ENCODE measurements at places on chromosomes 6 and 20.
A peak's percentile ranks its signal among the peaks of the same experiment; 100 is the strongest.

DNA sequence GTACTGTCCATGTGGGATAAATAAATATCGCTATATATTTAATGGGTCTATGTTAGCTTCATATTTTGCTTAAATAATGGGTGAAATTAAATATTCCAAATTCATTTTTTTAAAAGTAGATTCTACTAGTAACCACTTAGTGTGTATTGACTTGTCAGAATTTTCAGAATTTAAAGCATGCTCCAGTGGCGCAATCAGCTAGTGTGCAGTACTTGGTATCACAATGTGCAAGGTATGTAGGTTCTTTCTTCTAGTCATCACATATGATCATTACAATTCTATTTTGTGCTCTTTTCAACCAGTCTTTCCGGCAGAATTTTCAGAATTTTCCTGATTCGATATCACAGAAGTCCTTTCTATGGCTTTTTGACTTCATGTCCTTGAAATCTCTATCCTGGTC is 32.6 kb downstream of the PDE7B start:
- no peak for DNase-seq

- DNase-seq: no peak
Observed at GRCh38 chr6:42572523-42572922, 8.7 kb downstream of the UBR2 start.

DNA sequence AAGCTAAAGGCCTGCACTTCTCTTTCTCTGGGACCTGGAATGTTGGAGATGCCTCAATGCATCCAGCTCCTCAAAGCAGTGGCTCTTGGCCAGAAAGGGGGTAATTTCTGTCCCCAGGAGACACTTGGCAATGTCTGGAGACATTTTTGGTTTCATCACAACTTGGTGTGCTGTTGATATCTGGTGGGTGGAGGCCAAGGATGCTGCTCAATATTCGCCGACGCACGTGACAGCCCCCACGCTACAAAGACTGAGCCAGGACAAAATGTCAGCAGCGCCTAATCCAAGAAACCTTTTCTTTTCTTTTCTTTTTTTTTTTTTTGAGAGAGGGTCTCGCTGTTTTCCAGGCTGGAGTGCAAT is 79.8 kb downstream of the SULF2 start:
- DNase-seq: no peak

GRCh38 chr6:1605004-1605892 is 4.5 kb upstream of the FOXC1 start:
- DNase-seq: no peak

DNA sequence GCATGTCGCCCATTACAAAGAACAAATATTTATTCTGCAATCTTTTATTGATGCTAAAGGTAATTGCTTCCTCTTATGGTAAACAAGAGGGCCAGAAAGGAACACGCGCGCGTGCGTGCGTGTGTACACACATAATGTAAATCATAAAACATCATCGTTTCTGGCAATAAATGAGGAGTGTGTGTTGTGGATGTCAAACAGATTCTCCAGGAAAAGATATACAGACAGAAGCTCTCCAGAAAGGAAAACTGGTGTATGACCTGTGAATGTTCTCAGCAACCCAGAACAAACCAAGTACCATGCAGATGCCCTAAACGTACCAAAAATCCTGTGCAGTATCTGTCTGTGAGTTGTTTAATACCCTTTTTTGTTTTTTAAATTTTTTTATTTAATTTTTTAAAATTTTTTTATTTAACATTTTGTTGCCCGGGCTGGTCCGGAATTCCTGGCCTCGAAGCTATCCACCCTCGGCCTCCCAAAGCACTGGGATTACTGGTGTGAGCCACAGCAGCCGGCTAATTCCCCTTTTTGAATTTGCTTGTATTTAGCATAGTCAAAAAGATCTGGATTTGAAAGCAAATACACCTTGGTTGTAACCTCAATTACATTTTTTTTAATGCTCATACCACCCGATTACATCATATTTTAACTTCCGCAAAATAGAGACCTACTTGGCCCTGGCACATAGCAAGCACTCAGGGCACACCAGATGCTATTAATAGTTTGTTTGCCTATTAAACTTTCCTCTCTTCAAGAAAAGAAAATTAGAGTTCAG is 909 bp upstream of the NUDT3 start:
- no peak for DNase-seq

DNA sequence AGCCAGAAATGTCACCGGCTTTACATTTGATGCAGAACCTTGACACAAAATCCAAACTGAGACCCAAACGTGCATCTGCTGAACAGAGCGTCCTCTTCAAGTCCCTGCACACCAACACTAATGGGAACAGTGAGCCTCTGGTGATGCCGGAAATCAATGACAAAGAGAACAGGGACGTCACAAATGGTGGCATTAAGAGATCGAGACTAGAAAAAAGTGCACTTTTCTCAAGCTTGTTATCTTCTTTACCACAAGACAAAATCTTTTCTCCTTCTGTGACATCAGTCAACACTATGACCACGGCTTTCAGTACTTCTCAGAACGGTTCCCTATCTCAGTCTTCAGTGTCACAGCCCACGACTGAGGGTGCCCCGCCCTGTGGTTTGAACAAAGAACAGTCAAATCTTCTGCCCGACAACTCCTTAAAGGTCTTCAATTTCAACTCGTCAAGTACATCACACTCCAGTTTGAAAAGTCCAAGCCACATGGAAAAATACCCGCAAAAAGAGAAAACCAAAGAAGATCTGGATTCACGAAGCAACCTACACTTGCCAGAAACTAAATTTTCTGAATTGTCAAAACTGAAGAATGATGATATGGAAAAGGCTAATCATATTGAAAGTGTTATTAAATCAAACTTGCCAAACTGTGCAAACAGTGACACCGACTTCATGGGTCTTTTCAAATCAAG is 108.4 kb downstream of the RTN4IP1 start:
- no peak for DNase-seq

DNA sequence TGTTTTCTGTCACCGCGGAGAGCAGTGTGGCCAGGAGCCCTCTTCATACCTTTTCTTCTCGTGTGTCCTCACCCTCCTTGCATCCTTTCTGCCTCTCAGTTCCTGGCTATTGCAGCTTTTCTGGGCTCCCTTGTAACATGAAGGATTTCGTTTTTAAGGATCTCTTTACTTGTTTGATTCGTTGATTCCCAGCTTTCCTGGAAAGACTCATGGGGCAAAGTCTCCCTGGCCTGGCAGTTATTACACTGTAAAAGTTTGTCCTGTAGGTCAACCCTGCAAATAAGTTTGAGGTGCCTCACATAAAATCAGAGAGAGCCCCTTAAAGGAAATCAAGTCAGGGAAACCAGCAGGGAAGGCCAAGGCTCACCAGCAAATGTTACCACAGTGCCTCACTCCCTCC is 70.1 kb downstream of the ISM1 start:
- no peak for DNase-seq

DNA sequence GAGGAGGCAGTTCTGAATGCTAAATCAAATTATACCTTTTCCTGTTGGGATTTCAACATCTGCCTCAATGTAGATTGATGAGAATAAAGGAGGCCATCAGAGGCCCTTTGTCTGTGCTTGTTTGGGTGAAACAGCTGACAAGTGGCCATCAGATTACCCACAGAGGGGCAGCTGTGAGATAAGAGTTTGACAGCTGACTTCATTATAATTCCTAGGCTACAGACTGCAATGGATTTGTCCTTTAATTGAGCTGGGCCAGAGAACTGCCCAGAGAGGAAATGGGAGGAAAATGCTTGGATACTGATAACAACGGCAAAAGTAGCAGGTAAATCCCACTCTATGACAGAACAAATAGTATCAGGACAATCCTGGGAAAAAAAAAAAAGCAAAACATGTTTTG is 649.4 kb downstream of the HDGFL1 start:
- DNase-seq: no peak

- DNase-seq: peak; percentile 99
Observed at GRCh38 chr20:6533761-6534479, 233.6 kb upstream of the BMP2 start.

GRCh38 chr6:28867086-28867409 is 56.7 kb downstream of the TRIM27 start:
- DNase-seq: no peak

GRCh38 chr6:150435360-150435759 is 66.5 kb downstream of the IYD start:
- DNase-seq: no peak

DNA sequence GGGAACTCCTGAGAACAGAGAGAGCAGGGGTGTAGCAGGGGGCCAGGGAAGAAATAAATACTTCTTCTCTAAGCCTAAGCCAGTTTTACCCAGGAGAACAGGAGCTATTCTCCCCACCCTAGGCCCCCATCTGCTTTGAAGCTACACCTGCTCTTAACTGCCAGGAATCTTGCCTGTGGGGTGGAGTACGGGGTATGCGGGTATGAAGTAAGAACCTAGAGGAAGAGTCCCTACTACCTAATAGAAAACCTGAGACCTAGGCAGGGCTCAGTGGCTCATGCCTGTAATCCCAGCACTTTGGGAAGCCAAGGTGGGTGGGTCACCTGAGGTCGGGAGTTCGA is 1.5 kb downstream of the SLC29A1 start:
- DNase-seq: no peak

GRCh38 chr6:105058316-105058715 is 101.4 kb downstream of the LIN28B start:
- DNase-seq: no peak

GRCh38 chr20:4411744-4412143 is 310.0 kb upstream of the PRND start:
- DNase-seq: no peak

DNA sequence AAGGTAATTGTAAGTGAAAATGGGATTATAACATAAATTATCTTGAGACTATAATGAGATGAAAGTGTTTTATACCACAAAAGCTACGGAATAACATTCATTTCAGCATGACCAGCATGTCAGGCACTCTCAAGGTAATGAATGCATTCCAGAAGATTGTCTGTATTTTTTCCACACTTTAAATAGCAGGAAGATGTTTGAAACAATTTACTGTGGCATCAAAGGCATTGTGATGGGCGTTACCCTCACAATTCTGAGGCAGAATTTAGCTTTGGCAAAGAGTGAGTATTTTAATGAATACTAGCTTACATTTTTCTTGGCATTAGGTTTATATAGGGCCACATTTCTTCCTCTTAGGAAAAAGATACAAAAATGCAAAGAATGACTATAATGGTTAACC is 627.2 kb downstream of the BCKDHB start:
- no peak for DNase-seq

DNA sequence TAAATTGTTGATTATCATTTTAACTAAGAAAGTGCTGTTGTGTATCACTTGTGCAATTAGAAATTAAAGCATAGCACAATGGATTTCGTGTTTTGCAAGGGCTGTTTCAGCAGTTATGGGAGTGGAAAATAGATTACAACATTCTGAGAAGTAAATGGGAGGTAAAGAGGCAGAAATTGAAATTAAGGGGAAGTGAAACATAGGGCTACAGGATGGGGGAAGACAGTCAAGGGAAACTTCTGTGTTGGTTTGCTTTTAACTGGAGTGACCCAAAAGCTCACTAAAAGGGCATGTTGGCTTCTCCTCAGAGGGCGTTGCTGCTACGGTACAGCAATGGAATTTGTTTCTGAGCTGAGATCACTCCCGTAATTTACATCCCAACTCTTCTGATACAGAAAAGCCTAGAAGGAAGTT is 147.5 kb downstream of the BCAS1 start:
- DNase-seq: no peak

All from fibroblast of lung (primary cell).